ENCODE measurements at places on chromosomes 3 and 15.
A peak's percentile ranks its signal among the peaks of the same experiment; 100 is the strongest.

- no peak for DNase-seq
Measured at GRCh38 chr3:141767066-141767465, 3.9 kb downstream of the GRK7 start.

GRCh38 chr3:102132370-102132769, 283.1 kb downstream of the NFKBIZ start:
- no peak for DNase-seq

DNA sequence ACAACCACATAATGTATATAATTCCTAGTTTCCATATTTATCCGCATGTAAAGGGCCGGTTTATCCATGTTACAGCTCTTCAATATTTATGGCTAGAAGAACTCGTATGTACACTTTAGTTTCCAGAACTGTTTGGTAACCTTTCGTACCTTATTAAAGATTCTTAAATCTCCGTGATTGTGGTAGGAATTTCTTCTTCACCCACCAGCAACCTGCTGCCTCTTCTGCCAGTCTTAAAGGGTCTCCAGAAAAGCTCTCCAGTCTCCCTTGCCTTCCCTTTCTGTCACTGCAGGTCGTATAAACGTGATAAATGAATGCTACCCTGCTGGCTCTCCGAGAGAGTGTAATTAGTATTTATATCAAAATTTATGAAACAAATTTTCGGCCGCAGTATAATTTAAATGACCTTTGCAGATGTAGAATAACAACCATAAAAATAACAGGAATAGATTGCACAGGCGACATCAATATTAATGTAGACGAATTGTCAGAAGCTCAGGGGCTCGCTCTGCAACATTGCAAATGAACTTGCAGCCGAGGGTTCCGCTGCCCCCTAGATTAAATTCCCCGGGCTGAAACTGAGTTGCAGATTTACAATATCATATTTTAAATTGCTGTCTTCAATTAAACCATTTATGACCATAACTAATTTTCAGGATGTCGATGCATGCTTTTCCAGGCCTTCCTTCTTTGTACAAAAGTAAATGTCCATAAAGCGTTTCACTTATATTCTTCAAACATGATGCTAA, 5.4 kb downstream of the ZIC1 start:
- DNase-seq: no peak

DNA sequence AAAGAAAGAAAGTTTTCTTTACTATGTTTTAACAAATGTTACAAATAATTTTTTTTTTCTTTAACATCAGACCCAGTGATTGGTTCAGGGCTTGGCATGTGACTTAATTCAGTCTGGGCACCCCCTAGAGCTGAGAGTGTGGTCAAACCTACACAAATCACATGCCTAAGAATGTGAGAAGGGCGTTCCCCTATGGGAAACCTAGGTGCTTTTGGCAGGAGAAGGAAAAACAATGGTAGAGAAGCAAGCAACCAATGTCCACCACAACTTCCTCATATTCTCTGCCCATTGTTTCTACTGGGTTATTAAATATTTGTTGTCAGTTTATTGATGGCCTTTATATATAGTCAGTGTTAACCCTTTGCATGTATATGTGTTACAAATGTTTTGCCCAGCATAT, 21.4 kb upstream of the PIAS1 start:
- DNase-seq: peak; percentile 19

DNA sequence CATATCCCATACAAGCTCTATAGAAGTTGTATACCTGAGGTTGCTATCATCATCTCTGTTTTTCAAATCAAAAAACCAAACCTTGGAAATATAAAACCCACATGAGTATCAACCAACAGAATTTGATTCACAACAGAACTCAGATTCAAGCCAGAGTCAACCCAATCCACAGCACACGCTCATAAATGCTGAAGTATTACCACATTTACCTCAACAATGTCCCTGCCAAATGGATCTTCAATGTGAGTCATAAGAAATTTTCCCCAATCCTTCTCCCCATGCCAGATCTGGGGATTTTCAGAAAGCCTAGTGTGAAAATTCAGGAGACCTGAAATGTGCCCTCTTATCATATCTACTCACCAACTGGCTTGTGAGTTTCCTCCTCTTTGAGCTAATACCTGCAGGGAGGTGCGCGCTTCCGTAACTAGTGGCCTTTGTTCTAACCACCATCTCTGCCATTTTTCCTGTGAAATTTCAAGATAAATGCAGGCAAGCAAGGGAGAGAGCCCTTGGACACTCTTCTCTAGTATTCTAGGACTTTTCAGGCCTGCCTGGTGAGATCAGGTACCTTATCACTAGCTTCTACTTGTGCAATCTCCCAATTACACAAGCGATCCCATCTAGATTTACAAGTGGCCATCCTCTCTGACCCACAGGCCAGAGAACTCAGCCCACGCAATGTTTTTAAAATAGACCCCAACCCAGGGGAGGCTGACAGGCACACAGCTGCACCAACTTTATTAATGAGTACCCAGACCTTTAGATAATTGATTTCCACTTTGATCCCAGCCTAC, 1076.9 kb upstream of the CFAP20DC start:
- no peak for DNase-seq

Data from PC-9 (cell line).